Hippocampal formation (tissue), 2 donors: ENCODE measurements at places on chromosomes 11 and 22.
A peak's percentile ranks its signal among the peaks of the same experiment; 100 is the strongest.

- no peak for DNase-seq
These were observed 80.1 kb downstream of the PACS1 start for GRCh38 chr11:66150140-66150539.

DNA sequence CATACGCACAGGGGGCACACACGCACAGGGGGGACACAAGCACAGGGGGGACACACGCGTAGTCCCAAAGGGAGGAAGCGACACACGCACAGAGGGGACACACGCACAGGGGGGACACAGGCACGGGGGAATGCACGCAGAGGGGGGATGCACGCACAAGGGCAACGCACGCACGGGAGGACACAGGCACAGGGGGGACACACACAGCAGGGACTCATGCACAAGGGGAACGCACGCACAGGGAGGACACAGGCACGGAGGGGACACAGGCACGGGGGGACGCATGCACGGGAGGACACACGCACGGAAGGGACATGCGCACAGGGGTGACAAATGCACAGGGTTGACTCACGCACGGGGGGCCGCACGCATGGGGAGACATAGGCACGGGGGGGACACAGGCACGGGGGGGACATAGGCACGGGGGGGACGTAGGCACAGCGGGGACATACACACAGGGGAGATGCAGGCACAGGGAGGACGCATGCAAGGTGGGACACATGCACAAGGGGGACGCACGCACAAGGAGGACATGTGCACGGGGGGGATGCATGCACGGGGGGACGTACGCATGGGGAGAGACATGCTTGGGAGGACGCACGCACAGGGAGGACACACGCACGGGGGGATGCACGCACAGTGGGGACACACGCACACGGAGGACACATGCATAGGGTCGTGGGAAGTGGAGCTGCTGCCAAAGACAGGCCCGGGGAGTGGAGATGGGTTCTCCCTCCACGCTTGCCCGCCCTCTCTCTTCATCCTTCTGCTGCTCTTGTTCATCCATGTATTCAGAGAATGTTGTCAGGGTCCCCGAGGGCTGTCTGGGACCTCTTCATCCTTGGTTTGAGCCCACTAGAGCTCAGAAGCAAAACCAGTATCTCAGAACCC lies 41.2 kb downstream of the WNT11 start:
- DNase-seq: no peak

- DNase-seq: no peak
These were observed 571 bp downstream of the CCDC15 start for GRCh38 chr11:124954590-124954955.

DNA sequence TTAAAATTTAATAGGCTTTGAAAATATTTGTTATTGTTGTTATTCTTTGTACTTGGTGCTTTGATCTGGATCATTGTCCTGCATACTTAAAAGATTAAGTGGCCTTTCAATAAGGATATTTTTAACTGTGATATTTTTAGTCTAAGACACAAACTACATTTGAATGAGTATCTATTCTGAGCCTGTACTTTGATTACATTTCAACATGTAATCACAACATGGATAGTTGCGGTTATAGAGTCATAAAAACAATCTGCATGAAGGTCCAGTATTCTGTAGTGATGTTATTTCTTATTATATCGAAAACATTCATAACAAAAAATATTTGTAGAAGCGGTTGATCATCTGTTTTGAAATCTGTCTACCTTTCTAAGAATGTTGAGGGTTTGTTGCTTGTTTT lies 58.6 kb downstream of the HIPK3 start:
- no peak for DNase-seq

DNA sequence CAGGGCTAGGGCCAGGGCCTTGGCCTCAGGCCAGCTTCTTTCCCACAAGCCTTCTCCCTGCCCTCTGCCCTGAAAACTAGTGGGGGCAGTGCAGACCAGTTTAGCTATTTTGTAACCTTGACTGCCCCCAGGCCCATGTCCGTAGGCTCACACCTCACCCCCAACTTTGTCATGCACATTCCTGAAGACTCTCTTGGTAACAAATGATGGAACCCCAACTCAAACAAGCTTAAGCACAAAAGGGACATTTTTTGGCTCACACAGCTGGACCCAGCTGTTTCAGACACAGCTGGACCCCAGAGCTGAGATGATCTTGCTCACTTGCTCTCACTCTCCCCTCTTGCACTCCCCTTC lies 46.6 kb downstream of the KCNQ1OT1 start:
- no peak for DNase-seq

- DNase-seq: peak; percentile 49
These were observed 537 bp downstream of the EP300 start for GRCh38 chr22:41092847-41093411.

DNA sequence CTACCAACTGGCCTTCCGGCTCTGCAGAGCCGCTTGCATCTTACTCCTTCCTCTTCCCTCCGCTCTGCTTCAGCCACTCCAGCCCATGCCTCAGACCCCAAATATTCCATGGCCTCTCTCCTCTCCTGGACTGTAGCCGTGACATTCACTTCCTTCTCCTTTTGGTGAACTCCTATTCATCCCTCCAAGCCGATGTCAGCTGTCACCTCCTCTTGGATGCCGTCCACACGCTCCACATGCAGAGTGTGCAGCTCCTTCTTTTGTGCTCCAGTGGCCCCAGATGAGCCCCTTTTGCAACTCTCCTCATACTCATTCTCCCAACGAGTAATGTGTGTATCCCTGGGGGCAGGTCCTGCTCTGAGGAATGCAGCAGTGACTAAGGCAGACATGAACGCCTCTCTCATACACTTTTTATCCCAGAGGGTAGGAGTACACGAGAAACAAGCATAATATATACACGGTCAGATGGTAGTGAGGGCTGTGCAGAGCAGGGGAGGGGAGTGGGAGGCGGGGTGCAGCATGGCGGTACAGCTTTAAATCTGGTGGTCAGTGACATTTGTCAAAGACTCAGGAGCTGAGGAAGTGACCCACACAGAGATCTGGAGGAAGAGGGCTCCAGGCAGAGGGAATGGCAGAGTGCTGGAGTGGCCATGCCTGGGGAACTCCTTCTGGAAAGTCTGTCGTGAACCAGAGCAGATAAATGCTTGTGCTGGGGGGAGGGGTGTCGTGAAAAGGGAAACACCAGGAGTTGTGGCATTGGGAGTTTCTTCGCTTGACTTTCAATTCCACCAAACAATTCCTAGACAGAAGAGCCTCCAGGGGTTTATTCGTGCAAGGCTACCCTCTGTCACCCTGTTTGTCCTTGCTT lies 83.8 kb upstream of the ATXN10 start:
- no peak for DNase-seq

DNA sequence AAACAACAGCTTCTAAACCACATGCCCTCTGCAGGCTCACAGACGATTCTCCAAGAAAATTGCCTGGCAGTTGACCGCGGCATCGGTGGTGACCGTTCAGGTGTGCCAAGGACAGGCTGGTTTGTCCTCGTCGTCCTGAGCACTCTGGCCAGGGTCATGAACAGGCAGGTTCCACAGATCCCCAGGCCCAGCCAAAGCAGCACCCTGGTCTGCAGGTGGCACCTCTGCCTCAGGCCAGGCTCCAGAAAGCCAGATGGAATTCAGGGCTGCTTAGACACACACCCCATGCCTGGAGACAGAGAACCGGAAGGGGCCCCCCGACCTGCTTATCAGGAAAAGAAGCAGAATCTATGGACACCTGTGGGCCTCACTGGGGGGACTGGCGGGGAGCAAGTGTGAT lies 338.7 kb downstream of the BRD1 start:
- DNase-seq: no peak

GRCh38 chr11:117551761-117552343 lies 224.2 kb downstream of the CEP164 start:
- no peak for DNase-seq

- no peak for DNase-seq
These were observed 2.4 kb downstream of the FOXR1 start for GRCh38 chr11:118973985-118974384.

GRCh38 chr11:33211580-33211979 lies 45.6 kb upstream of the HIPK3 start:
- no peak for DNase-seq

DNA sequence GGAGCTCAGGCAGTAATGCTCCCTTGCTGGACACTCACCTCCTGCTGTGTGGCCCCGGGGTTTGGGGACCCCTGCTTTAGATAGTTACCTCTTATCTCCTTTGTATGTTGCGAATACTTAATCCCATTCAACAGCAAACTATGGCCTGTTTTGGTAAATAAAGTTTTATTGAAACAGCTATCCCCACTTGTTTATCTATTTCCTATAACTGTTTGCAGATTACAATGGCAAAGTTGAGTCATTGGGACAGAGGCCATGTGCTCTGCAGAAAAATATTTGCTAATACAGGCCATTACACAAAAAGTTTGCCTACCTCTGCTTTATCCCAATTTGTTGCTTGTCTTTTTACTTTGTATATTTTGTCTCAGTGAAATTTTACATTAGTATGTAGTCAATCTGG lies 68.4 kb downstream of the CACNA1I start:
- no peak for DNase-seq

DNA sequence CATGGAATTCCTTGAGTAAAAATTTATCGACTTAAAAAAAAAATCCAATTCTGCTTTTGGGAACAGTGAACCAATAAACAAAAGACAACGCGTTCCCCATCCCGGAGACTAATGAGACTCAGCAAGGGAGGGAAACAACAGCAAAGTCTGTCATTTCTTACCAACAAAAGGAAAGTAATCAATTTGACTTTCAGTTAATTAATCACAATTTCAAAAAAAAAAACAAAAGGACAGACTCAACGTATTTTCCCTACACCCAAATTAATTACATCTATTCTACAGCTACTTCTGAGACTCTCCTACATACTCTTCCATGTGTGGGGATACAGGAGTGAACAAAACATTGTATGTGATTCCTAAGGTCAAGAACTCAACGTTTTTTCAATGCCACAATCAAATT lies 1.9 kb downstream of the RDX start:
- no peak for DNase-seq

DNA sequence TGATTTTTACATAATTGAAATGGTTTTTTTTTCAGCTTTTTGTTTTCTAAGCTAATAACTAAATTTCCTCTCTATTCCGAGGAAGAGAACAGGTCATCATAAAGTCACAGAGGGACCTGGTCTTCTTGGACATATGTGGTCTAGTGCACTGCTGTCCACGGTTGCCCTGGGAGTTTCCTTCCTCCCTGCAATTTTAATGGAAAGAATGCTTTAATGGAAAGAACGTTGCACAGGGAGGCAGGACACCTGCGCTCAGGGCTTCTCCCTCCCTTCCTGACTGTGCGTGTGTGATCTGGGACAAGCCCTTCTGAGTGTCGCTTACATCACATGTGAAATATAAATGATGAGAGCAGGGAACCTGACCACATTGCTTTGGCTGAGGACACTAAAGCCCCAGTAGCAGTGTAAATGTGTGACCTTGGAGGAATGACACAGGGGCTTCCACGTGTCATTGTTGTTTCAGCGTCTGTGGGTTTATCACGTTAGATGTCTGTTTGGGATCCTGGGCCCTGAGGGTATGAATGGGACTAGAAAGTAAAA lies 93.2 kb downstream of the AMOTL1 start:
- DNase-seq: no peak

- no peak for DNase-seq
These were observed 62.6 kb downstream of the TRAF6 start for GRCh38 chr11:36447514-36447913.

- no peak for DNase-seq
These were observed 234.4 kb downstream of the GRM5 start for GRCh38 chr11:88831303-88831890.

DNA sequence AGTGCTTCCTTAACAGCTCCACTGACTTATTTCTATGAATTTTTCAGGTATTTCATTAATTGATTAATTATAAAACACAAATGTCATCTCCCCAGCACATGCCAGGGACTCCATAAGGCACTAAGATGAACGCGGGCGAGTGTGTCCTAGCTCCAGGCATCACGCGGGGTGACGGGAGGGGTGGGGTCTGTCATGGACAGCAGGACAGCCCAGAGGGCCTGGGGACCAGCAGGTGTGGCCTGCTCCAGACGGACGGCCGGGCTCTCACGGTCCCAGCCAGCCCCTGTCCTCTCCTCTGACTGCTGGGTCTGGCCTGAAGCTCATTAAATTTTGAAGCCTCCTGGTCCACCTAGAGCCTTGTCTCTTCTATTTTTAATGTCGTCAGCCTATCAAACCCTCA lies 531.1 kb downstream of the BRD1 start:
- DNase-seq: no peak

DNA sequence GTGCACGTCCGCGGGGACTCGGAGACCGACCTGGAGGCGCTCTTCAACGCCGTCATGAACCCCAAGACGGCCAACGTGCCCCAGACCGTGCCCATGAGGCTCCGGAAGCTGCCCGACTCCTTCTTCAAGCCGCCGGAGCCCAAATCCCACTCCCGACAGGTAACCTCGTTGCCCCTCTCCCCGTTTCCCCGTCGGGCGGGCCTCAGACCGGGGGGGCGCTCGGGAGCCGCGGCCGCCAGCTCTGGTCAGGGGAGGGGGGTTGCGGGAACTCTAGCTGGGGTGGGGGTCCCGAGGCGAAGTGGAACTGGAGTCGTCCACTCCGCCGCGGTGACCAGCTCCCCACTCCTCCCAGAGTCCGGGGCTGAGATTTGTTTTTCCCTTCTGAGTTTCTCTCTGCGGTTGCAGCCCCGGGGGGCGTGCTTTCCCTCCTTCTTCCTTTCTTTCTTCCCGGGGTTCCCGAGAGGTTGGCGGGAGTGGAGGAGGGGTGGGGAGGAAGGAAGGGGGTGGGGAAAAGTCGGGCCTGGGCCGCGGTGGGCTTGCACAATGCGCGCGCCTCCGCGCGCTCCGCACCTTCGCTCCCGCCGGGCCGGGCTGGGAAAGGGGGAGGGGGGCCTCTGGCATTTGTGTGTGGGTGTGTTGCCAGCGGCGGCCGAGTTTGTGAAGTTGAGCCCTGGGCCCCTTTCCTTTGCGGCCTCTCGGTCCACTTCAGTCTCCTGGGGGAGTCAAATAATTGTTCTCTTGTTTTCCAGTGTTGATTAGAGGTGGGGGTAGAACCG lies 952 bp downstream of the YAP1 start:
- no peak for DNase-seq

DNA sequence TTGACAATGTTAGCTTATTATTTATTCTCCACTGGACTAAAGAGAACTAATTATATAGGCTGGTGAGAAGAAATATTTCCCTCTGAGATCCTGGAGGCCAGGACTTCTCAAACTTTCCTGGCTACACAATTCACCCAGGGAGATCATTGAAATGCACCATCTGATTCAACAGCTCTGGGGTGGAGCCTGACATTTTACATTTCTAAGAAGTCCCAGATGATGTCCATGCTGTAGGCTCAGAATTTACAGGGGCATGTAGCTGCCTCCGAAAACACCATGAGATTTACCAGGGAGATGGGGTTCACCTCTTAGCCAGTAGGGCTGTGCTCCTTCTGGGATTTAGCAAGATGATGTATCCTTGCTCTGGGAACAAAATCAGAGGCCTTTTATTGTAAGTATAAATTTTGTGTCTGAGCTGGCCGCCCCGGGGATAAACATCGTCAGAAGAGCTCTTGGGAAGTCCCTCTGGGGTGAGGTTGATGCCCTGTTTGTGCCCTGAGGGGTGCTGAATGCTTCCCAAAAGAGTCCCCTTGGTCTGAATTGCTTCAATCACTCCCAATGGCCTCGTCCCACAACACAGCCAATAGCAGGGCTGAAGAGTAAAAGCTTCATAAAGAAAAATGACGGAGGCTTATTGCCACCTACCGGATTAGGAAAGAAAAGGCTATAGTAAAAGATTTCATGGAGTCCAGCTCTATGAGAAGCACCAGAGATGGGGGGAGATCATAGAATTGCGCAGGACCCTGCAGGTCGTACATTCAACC lies 33.4 kb upstream of the API5 start:
- DNase-seq: no peak
